SK-N-MC (cell line): ENCODE measurements at places on chromosomes 4 and X.

DNA sequence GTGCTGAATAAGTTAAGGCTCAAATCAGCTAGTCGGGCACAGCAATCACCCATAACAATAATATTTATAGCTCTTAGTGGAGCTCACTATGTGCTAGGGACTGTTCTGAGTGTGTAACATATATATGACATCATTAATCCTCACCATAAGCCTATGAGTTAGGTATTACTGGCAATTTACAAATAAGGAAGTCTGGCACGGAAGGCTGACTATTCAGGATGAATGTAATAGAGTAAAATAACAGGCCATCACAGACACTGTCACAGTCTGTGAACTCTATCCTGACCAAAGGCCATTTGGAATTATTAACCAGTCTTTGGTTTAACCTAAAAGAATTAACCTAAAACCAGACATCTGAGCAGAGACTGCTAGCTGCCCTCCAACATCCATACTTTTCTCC is 119.3 kb downstream of the C4orf51 start:
- no peak for DNase-seq

GRCh38 chrX:16628946-16629595 is 20.9 kb upstream of the S100G start:
- no peak for DNase-seq

GRCh38 chrX:10076765-10077164 is 80.0 kb upstream of the CLCN4 start:
- no peak for DNase-seq

DNA sequence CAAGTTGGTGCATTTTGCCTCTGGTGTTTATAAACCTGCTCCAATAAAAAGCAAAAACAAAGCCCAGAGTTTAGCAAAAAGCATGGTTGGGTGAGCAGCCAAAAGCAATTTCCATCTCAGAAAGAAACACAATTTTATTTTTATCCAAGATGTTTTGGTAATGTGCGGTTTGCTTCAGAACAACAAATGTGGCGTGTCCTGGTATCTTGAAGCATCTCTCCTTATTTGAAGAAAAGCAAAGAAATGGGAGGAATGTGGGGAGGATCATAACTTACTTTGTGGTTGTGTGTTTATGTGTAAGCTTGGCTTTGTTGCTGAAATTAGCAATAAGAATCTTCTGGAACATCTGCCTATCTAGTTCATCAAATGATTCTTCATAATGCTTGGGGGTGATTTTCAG is 88.3 kb upstream of the DDX3X start:
- no peak for DNase-seq

- no peak for DNase-seq
Observed at GRCh38 chr4:118888666-118889311, at the start of gene SYNPO2. SYNPO2 (plus strand) TSS chr4:118888854; CDS start chr4:118889037, 183 bp downstream.

DNA sequence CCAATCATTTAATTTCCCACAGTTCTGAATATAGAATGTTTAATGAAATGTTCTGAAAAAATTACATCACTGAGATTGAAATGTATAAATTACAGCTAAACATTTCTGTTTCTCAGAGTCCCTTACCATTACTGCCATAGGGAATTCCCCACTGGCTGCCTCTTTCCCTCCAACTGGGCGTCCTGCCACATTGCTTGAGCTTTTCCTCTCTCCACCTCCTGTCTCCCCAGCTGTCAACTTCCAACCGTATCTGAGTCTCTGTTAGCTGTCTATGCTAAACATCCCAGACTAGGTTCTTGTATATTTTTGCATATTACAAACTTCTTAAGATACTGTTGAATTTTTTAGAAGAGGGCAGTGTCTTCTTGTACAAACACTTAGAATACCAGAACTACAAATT is 407.3 kb upstream of the SLIT2 start:
- no peak for DNase-seq

DNA sequence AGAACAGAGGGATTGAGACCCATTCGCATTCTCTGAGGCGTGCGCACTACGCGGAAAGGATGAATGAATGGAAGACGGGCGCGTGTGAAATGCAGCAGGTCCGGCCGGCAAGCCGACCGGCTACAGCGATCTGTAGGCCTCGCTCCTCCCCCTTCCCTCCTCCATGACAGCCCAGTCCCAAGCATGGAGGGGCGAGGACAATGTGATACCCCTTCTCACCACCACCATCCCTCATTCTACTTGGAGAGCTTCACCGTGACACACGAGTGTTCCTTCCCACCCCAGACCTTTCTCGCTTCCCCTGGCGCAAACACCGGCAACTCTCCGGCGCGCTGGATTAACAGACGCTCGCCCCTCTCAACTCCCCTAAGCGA is 815 bp downstream of the EIF4E start:
- DNase-seq, result no peak

DNA sequence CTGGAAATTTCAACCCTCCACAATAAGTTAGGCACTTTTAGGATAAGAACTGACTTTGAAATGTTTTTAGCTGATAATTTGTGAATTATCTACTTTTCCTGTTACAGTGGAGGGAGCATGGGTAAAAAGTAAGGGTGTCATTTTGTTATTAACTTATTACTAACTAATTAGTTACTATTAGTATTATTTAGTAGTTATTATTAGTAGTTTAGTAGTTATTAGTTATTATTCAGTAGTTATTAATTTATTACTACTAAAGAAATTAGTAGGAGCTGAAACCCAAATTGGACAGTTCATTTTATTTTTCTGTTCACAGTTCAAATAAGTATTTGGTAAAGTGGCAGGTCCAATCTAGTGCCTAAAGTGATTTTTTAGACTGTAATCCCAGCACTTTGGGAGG is 5.4 kb downstream of the ADH1A start:
- no peak for DNase-seq

DNA sequence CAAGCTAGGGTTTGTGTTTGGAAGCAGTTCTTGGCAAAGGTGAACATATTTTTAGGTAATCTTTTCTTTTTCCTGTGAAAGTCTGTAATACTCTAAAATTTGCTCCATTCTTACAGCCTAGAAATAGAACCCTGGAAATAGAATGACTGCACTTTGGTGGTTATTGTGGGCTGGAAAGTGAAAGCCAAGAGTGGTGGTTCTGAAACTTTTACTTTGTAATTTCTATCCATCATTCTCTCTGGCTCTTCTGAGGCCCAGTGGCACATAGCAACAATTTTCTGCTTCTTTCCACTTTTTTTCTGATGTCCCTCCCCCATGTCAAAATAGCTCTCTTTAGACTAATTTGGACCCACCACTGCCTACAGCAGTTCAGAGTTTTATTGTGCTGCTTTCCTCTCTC is 300.4 kb upstream of the RPS6KA3 start:
- DNase-seq, result no peak

- no peak for DNase-seq
Observed at GRCh38 chr4:17497890-17498523, 13.9 kb downstream of the QDPR start.

GRCh38 chr4:91035276-91035675 is 908.1 kb downstream of the CCSER1 start:
- no peak for DNase-seq

DNA sequence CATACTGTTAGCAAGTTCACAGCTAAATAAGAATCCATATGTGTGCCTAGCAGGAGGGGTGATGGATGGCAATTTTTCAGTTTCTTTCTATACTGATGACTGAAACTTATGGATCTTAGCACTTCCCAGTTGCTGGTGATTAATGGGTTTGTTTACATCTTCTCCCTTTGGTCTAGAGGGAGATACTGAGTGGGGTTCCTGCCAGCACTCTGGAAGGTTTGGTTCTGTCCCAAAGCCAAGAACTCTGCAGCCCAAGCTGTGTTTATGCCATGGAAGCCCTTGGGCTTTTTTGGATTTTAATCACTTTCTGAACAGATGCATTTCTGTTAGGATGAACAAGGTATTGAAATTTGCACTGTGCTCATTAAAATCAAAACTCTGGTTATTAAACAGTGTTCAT is 43.5 kb downstream of the DDIT4L start:
- no peak for DNase-seq

- DNase-seq, result no peak
Observed at GRCh38 chrX:101057093-101057714, 5.3 kb upstream of the TRMT2B start.

DNA sequence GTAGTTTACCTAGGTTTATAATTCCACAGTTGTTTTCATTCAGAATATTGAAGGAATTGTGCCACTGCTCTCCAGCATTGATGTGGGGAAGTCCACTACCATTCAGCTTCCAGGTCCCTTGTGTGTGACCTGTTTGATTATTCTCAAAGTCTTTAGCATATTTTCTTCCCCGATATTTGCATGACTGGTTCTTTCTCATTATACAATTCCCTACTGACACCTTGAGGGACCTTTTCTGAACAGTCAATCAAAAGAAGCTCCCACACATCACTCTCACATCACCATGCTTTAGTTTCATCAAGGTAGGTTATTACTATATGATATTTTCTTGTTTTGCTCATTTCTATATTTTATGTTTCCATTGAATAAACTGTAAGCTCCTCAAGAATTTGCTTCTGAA is 44.1 kb downstream of the SLC39A8 start:
- no peak for DNase-seq

GRCh38 chr4:112523764-112524505 is 8.0 kb upstream of the NEUROG2 start:
- no peak for DNase-seq

DNA sequence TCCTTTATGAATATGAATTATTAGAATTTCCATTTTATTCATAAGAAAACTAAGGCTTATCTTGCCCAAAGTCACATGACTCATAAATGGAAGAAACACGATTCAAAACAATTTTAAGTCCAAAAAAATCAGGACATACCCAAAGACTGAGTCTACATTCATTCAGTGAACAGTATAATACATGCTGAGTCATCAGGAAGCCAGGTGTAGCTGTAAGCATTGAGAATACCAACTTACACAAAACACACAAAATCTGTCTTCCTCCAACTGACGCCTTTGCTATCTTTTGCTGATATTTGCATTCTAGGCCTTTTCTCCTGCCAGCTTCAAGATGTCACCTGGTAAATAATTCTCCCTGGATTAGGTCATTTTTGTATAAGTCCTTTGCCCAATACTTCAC is 520.1 kb upstream of the GALNT7 start:
- DNase-seq, result no peak

DNA sequence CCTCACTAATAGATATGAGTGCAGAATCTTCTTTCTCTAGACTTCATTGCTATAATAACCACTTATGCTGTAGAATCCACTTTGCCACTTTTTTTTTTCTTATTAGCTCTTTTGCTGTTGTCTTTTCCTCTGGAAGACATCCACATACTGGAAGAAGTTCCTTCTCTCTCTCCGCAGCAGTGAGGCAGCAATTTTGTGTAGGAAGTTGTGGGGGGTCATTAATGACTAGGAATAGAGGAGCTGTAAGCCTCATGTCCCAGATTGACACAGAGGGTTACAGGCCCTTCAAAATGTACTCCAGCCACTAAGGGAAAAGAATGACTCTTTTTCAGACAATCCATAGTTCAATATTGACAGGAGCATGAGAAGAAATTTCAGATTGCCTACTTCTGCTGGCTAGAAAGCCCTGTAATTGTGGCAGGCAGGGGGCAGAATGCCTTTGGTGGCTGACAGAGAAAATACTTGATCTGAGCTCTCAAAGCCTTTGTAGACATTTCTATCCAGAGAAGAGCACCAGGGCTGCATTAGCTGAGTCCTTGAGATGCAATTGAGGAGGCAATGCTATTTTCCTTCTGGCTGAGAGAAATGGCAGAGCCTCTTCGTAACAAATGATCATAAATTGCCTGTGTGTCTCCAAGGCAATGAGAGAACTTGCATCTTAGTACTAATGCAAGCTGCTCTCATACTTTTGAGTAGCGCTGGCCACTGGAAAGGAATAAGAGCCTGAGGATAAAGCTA is 856.2 kb downstream of the STIM2 start:
- no peak for DNase-seq

DNA sequence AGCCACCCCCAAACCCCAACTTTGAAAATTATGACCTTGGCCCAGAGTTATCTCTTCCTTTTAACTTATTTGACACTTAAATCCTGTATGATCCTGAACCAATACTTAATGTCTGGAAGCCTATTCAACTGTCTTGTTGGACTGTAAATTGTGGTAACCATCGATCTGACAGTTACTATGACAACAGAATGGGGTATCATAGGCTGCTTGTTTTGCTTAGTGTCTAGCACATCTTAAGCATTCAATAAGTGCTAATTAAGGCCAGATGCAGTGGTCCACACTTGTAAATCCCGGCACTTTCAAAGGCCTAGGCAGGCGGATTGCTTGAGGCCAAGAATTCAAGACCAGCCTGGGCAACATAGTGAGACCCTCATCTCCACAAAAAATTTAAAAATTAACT is 175.0 kb downstream of the APBB2 start:
- no peak for DNase-seq

GRCh38 chr4:81565142-81565870 is 93.6 kb upstream of the RASGEF1B start:
- DNase-seq, result no peak

DNA sequence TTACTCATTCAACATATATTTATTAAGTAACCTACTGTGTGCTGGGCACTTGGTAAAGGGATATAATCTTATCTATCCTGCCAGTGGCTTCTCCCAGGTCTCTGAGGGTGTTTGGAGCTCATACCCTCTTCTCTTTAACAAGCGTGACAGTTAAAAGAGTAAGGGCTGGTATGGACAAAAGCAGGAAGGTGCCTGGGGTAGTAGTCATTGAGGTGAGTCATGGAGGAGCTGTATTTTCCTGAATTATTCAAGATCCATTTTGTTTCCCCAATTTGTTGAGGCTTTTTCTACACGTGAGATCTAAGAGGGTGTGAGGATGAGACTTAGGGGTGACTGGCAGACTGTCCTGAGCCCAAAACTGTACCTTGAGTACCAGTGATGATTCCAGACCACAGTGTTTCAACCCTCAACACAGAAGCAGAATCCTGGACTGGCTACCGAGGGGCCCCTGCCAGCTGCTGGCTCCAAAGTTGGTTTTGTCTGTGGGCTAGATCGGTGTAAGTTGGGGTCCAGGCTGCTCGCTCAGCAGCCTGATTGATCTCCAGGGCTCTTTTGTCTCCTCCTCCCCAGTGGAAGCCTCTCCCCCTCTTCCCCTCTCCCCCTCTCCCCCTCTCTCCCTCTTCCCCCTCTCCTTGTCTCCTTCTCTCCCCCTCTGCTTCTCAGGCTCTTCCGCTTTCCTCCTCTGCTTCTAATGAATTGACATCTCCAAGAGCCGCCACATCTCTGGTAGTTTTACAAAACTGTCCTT is at the start of gene DRP2:
DRP2 (plus strand) TSS at position 671 of the 748 bp plus-strand sequence. CDS start 11,862 bp downstream, outside the sequence.
- DNase-seq, result no peak

- no peak for DNase-seq
Observed at GRCh38 chr4:101418466-101418865, 71.1 kb upstream of the PPP3CA start.

DNA sequence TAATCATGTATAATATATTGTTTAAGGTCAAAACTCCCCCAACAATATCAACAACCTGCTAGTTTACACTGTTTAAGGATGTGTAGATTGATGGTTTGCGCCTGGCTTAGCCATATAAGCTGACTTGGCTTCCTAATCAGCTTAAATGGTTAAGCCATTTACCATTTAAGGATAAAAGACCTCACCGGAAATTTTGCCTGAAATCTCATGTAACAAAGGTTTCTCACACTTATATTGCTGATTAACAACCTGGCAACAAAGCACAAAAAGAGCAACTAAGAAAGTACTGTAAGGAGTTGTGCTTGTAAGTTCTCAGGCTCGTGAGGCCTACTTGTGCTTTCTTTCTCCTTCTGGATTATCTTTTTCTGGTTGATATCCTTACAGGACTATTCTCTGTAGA is 485.2 kb downstream of the GABRG1 start:
- DNase-seq, result no peak

- no peak for DNase-seq
Observed at GRCh38 chrX:12314651-12315050, 176.4 kb downstream of the FRMPD4 start.
